Right ventricle myocardium inferior (tissue), 1 donor: ENCODE measurements at places on chromosomes 16 and 17. TPM values are rescaled to one million over a fixed set of nuclear protein-coding genes. Genes with fewer than 3 reads are reported as not detected.

Gene TBC1D26
- total RNA-seq = not detected

GRCh38 chr17:1470071-1470754 lies 14.2 kb upstream of the CRK start:
- no peak for DNase-seq

- no peak for DNase-seq
These were observed 5.7 kb upstream of the MILR1 start for GRCh38 chr17:64443086-64443760.

GRCh38 chr17:77580531-77581270 lies 377.8 kb upstream of the TNRC6C start:
- no peak for DNase-seq

DNA sequence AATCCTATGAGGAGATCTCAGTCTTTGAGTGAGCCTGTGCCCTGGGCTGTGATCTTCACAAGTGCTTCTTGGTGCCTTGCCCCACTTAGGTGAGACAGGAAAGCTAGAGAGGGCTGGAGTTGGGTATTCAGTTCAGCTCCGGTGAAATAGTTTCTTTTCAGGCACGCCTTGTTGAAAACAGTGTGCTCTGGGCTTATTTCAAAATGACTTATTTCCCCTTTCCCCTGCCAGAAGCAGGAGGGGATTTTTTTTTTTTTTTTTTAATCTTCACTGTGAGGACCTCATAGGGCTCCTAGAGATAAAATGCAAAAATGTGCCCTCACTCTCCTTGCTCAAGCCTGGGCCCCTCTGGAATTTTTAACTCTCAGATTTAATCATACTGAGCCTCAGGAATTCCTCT lies 27.2 kb downstream of the MOSMO start:
- DNase-seq = no peak
